ENCODE measurements at places on chromosomes 5 and 9. TPM values are rescaled to one million over a fixed set of nuclear protein-coding genes. Genes with fewer than 3 reads are reported as not detected.

IRX2 gene
- not detected for total RNA-seq

SCGB3A2 gene
- total RNA-seq, result not detected

ASPN gene
- total RNA-seq, result not detected

DMRT3 gene
- total RNA-seq, result not detected

IL7R gene
- 1,319 TPM for total RNA-seq

CDC20B gene
- not detected for total RNA-seq

TSSK1B gene
- not detected for total RNA-seq

FSTL4 gene
- 1.6 TPM for total RNA-seq

MSMP gene
- total RNA-seq, result 1.7 TPM

FAM200C gene
- total RNA-seq, result 0.47 TPM

MACIR gene
- total RNA-seq, result 1.8 TPM

DNA sequence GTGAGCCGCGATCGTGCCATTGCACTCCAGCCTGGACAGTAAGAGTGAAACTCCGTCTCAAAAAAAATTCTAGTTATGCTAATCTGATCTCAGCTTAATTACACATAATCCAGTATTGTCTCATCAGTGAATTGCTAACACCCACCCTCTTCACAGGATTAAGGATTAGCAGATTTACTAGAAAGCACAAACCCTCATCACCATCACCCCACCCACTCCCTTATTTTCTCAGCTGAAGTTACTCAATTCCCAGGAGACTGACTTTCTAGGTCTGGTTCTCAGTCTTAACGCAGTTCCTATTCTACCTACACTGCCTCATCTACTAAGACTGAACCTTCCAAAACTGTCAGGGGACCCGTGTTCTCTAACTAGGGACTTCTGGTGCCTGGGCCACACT is 9.0 kb downstream of the TOR1B start:
- H3K27me3 ChIP-seq, result no peaks in the 10 kb centered on the region
- H3K36me3 ChIP-seq, result peaks cover 15% of the 10 kb centered on the region
- peaks cover 29% of the 10 kb centered on the region for H3K4me1 ChIP-seq

GRCh38 chr5:102863058-102863457 is 108.0 kb downstream of the PAM start:
- no peak overlapping the region for H3K27ac ChIP-seq
- H3K27me3 ChIP-seq, result peaks cover 21% of the 10 kb centered on the region
- DNase-seq, result no peak
- peaks cover 16% of the 10 kb centered on the region for H3K4me1 ChIP-seq
- no peaks in the 10 kb centered on the region for H3K36me3 ChIP-seq
- H3K4me3 ChIP-seq, result no peak overlapping the region

GRCh38 chr9:104094534-104095015 is 466 bp downstream of the SMC2 start:
- DNase-seq, result peak; percentile 6
- peak overlapping the region; percentile 98 for H3K27ac ChIP-seq
- peaks cover 39% of the 10 kb centered on the region for H3K4me1 ChIP-seq
- no peaks in the 10 kb centered on the region for H3K36me3 ChIP-seq

DNA sequence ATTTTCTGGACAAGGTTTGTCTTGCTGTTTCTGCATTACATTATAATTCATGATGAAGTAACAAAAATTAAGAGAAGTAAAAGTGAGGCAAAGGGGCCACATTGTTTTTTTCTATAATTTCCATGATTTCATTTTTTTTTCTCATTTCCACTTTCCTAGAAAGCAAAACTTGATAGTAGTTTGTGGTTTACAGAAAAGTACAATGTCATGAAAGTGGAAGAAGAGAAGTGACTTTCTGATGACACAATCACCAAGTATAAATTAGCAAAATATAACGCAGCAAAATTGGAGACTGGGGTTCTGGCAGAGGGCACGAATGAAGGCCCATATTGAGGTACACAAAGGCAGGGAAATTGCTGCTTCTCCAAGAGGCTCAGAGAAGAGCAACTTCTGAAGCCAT is 5.0 kb upstream of the IFNA14 start:
- no peak for DNase-seq
- H3K27me3 ChIP-seq, result peaks cover 14% of the 10 kb centered on the region

GRCh38 chr9:88991066-88992034 is at the start of gene S1PR3:
TSS of gene S1PR3 (plus strand) at chr9:88991468. CDS start at chr9:89001201, 9,733 bp downstream.
- no peak for DNase-seq
- no peaks in the 10 kb centered on the region for H3K36me3 ChIP-seq
- H3K4me3 ChIP-seq, result peak within 1 kb of the TSS; percentile 66
- H3K4me1 ChIP-seq, result peaks cover 34% of the 10 kb centered on the region
- H3K27me3 ChIP-seq, result peaks cover 34% of the 10 kb centered on the region
- no peak within 1 kb of the TSS for H3K27ac ChIP-seq

DNA sequence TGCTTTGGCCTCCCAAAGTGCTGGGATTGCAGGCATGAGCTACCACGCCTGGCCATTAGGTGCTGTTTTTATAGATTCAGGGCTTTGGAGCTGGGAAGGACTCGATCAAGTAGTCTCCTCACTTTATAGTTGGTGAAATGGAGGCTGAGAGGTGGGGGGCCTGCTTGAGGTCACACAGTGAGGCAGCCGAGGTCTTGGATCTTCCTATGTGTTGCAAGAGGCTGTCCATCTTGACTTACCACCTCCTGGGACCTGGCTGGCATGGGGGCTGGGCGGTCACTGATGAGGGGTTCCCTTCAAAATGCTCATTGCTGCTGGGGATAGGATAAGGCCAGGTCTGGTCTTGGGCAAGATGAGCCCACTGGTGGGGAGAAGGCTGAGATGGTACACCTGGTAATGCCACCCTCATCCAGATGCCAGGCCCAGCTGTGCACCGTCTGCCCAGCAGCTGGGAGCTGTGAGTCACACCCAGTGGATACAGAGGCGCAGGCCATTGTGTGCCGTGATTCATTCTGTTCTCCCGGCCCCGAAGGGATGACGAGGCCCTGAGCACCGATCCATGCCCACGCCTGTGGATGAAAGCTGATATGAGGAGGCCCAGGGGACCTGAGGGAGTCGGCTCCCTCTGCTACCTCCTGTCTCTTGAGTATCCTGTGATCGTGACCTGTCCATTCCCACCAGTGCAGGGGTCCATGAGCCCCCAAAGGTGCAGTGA is 10.5 kb upstream of the NDST1 start:
- peaks cover 2% of the 10 kb centered on the region for H3K4me1 ChIP-seq
- H3K4me3 ChIP-seq, result no peak overlapping the region
- no peak overlapping the region for H3K27ac ChIP-seq
- H3K27me3 ChIP-seq, result no peaks in the 10 kb centered on the region

GRCh38 chr9:15272377-15272928 is 34.6 kb downstream of the TTC39B start:
- no peaks in the 10 kb centered on the region for H3K27me3 ChIP-seq
- peaks cover 35% of the 10 kb centered on the region for H3K4me1 ChIP-seq

GRCh38 chr9:99663297-99663696 is 158.4 kb upstream of the NR4A3 start:
- no peak overlapping the region for H3K4me3 ChIP-seq
- no peaks in the 10 kb centered on the region for H3K36me3 ChIP-seq
- H3K27ac ChIP-seq, result no peak overlapping the region
- H3K4me1 ChIP-seq, result peaks cover 3% of the 10 kb centered on the region

DNA sequence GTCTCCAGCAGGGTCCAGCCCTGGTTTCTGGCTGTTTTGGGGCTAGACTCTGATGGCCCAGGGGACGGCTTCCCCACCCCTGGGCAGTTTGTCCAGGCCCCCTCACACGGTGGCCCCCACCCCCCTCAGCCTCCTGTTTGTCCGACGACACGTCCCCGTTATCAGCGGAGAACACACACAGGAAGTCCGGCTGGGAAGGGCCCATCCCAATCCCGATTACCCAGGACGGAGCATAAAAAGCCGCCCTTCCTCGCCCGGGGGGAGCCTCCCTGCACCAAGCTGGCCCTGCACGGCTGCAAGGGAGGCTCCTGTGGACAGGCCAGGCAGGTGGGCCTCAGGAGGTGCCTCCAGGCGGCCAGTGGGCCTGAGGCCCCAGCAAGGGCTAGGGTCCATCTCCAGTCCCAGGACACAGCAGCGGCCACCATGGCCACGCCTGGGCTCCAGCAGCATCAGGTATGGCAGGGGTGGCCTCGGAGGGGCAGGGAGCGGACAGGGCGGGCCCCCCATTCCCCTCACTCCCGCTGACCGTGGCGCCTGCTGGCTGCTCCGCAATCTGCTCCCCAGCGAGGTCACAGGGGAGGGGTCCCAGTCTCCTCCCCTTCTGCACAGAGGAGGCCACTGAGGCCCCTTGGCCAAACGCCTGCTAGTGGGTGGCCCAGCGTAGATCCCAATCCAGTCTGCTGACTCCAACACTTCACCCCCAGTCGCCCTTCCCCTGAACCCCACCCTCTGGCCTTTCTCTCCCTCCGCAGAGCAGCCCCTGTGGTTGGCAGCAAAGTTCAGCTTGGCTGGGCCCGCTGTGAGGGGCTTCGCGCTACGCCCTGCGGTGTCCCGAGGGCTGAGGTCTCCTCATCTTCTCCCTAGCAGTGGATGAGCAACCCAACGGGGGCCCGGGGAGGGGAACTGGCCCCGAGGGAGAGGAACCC is at the start of gene EGFL7:
TSS of gene EGFL7 (plus strand) at position 261 of the 926 bp plus-strand sequence. CDS start 5,367 bp downstream, outside the sequence.
- no peak for DNase-seq
- H3K4me1 ChIP-seq, result peaks cover 14% of the 10 kb centered on the region
- H3K4me3 ChIP-seq, result peak within 1 kb of the TSS; percentile 12
- peaks cover 2% of the 10 kb centered on the region for H3K27me3 ChIP-seq
- no peak within 1 kb of the TSS for H3K27ac ChIP-seq

- H3K4me3 ChIP-seq, result no peak overlapping the region
- no peak for DNase-seq
- no peak overlapping the region for H3K27ac ChIP-seq
- H3K4me1 ChIP-seq, result no peaks in the 10 kb centered on the region
- no peaks in the 10 kb centered on the region for H3K36me3 ChIP-seq
Observed at GRCh38 chr5:41670854-41671479, 160.6 kb upstream of the PLCXD3 start.

DNA sequence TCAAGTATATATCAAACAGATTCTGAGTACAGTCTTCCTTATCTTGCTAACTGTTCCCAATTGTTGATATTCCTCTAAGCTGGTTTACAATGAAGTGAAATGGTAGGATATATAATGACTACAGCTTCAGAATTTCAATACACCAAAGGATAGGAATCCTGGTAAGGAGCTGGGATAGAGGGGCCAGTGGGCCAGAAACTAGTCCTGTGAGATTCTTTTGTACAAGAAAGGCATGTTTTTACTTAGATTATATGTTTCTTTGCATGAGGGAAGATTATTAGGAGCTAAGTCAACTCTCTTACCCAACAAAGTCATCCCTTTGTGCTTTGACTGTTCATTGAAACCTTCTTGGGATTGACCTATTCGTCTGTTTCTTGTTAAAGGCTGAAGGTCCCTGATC is 435.7 kb downstream of the PLK2 start:
- H3K27me3 ChIP-seq, result no peaks in the 10 kb centered on the region
- no peak overlapping the region for H3K4me3 ChIP-seq
- H3K36me3 ChIP-seq, result no peaks in the 10 kb centered on the region
- no peak overlapping the region for H3K27ac ChIP-seq
- H3K4me1 ChIP-seq, result no peaks in the 10 kb centered on the region

- no peak overlapping the region for H3K4me3 ChIP-seq
- H3K36me3 ChIP-seq, result no peaks in the 10 kb centered on the region
- DNase-seq, result no peak
- no peak overlapping the region for H3K27ac ChIP-seq
Observed at GRCh38 chr9:16611001-16611400, 259.5 kb downstream of the BNC2 start.

DNA sequence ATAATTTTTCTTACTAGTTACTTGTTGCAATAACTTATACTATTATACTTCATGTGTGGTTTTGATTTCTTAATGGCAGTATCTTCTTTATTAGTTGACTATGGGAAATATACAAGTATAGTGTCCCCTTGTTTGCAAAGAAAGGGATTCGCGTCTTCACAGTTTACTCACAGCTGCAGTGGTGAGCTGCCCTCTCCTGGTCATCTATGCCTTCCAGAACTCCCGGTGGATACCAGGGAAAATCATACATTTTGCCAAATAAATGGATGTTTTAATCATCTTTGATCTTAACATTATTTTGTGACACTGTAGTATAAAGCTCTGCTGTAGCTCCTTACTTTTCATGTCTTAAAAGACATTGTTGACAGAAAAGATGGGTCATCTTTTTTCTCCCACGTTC is 142.0 kb downstream of the ZCCHC7 start:
- DNase-seq, result no peak
- no peak overlapping the region for H3K27ac ChIP-seq
- no peaks in the 10 kb centered on the region for H3K27me3 ChIP-seq
- peaks cover 25% of the 10 kb centered on the region for H3K4me1 ChIP-seq
- H3K4me3 ChIP-seq, result no peak overlapping the region

GRCh38 chr5:172798422-172799215 is 27.6 kb upstream of the DUSP1 start:
- H3K27ac ChIP-seq, result no peak overlapping the region
- no peaks in the 10 kb centered on the region for H3K27me3 ChIP-seq
- H3K4me3 ChIP-seq, result no peak overlapping the region
- no peak for DNase-seq
- no peaks in the 10 kb centered on the region for H3K36me3 ChIP-seq
